ENCODE measurements at places on chromosomes 1 and 21. TPM values are rescaled to one million over a fixed set of nuclear protein-coding genes. Genes with fewer than 3 reads are reported as not detected.
A peak's percentile ranks its signal among the peaks of the same experiment; 100 is the strongest.

DNA sequence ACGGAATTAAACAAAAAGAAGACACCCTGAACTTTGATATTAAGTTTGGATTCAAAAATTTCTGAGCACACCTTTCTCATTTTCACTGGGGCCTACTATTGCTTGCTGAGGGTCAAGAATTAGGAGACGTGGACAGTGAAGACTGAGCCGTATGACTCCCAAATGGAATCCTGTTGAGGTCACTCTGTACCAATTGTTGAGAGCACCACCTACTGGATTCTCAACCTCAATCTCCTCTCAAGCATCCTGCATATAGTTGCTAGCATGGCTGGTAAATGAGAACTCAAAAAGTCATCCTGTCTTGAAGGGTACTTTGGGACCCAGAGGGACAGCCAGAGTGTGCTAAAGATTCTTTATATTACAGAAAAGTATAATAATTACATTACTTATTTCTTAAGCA is 20.2 kb upstream of the MTR start:
- peak; percentile 68 for DNase-seq

GRCh38 chr1:68919075-68919474 is 422.2 kb upstream of the DEPDC1 start:
- no peak for DNase-seq

The AUNIP gene
- 42.2 TPM for total RNA-seq

The LAMC1 gene
- total RNA-seq = 163 TPM

DNA sequence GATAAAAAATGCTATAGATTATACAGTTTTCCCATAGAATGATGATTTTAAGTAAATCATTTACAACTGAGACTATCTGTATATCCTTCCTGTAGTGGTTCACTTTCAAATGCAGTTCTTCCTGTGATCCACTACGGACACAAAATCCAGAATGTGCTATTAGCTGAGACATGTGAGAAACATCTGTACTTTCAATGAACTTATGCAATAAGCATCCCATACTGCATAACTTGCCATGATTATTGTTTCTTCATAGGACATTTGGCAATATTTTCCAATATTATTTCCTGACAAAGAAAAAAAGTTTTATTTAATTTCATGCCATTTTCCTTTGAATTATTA is 83.5 kb upstream of the PRDX6 start:
- DNase-seq = no peak

The C1orf141 gene
- total RNA-seq = not detected

GRCh38 chr1:54848134-54848948 is 38.7 kb downstream of the DHCR24 start:
- no peak for DNase-seq

- no peak for DNase-seq
These were observed 78.2 kb downstream of the NFIA start for GRCh38 chr1:61160526-61160925.

DNA sequence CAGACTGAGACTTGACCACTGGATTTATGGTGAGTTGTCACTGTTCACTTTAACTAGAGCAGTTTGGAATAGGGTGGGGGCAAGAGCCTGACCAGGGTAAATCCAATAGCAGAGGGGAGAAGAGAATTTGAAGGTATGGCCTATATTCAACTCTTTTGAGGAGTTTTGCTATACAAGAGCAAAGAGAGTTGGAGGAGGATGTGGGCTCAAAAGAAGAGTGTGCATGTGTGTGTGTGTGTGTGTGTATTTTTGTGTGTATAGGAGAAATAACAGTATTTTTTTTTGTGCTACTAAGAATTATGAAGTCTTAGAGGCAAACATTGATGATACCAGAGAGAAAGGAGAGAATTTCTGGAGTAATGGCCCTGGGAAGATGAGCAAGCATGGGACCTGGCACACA is 164.8 kb upstream of the JUN start:
- no peak for DNase-seq

- peak; percentile 81 for DNase-seq
These were observed 277.0 kb downstream of the PTPRU start for GRCh38 chr1:29513357-29513756.

DNA sequence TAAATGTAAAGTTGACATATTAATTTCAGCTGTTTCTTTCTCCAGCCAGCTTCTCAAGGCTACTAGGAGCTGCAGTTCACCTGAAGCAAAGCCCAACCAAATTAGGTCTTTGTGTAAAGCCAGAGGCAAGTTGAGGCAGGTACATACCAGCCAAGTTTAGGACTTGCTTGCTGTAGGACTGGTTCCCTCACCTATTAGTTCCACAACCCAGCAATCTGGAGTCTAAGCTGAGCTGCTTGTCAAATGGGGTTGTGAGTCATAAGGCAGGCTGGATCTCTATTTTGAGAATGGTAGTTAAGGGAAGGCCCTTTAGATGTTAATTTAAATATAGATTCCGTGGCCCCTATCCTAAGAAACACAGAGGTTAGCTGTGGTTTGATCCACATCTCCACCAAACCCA is 7.6 kb upstream of the FLG2 start:
- DNase-seq = no peak

- DNase-seq = no peak
These were observed 512.1 kb downstream of the LMO4 start for GRCh38 chr1:87840767-87841166.

The TCEA3 gene
- 0.37 TPM for total RNA-seq

DNA sequence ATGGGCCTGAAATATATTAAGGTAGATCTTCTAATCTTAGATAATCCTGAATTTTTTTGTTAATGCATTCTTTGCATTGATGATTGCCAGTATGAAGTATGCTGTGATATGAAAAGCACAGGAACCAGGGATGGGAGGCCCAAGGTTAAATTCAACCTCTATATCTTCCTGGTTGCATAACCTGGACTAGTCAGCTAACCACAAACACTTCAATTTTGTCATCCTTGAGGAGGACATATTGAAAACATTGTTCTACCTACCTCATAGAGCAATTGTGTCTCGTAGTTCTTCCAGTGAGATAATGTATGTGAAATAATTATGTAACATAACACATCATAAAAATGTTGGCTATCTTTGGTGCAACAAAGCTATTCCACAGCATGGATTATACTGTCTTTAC is 25.6 kb downstream of the PDC start:
- DNase-seq = no peak

The MUL1 gene
- total RNA-seq = 30.8 TPM

DNA sequence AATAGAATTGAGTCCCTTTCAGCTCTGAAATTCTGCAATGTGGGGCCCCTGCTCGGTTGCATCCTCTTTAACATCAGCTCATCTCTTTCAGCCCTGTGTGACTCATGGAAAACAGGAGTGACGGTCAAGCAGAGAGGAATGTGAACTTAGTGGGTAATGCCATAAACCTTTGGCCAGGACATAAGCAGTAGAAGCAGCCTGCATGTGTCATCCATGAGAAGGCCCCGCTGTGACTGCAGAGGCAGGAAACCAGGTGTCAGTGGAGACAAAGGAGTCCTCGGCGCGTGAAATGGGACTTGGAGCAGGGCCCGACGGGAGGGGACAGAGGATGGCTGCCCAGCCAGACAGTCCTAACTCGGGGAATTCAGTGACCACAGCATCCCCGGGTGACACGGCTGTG is 21.1 kb upstream of the EPHB2 start:
- DNase-seq = no peak

DNA sequence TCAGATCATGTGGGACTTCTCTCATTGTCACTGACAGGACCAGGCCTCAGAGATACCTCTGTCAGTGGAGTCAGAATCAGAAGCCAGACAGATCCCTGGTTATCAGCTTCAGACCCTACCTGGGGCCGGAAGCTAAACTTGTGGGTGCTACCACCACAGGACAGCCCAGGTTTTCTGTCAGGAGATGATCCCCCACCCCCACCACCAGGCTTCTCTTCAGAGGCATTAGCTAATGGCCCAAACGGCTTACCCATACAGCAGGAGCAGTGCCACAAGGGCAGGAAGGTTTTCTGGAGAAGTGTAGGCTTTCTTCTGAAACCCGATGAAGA is 105.5 kb downstream of the ABCA4 start:
- no peak for DNase-seq

DNA sequence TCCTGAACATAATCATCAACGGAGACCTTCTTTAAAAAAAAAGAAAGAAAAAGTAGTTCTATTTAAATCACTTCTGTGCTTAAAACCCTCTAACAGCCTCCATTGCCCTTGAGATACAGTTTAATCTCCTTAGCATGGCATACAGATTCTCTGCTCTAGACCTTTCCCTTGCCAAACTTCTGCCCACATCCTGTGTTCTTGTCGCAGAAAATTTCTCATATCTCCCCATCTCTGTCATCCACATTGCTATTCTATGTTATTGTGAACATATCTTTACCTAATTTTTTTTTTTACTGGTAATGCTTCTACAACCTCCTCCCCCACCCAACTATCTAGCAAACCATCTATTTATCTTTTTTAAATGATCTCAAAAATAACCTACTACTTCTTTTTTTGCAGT is 135.7 kb upstream of the PROX1 start:
- no peak for DNase-seq

- no peak for DNase-seq
These were observed 75.6 kb downstream of the MTR start for GRCh38 chr1:236870721-236871120.

The SPATA17 gene
- 0.30 TPM for total RNA-seq

DNA sequence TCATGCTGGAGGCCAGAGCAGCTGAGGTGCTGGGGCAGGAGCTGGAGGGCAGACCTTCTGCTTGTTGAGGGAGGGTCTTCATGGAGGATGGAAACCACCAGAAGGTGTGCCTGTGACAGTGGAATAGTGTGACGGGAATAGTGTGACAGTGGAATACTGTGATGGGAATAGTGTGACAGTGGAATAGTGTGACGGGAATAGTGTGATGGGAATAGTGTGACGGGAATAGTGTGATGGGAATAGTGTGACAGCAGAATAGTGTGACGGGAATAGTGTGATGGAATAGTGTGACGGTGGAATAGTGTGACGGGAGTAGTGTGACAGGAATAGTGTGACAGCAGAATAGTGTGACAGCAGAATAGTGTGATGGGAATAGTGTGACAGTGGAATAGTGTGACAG is 325.1 kb downstream of the HHAT start:
- no peak for DNase-seq

The EPHA8 gene
- total RNA-seq = 4.8 TPM

The S100A7 gene
- total RNA-seq = not detected
